ENCODE measurements at places on chromosomes 11 and 22.

GRCh38 chr11:60910281-60910687 is 3.7 kb upstream of the TMEM109 start:
- no peak for DNase-seq

DNA sequence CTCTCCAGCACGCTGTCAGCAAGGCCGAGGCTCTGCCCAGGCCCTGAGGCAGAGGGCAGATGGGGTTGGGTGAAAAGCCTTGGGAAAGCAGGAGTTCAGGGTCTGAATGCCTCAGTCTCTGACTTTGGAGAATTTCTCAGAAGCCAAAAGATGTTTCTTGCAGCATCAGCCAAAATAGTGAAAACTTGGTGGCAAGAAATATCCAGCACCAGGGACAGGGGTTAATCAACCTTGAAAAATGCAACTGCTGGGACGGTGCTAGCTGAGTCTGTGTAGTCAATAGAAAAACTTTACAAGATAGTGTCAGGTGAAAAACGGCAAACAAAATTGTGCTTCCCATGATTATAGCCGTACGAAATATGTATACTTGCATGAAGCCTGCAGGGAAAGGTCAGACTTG is 1.4 kb upstream of the ABCC8 start:
- DNase-seq = no peak

GRCh38 chr22:20001082-20001638 is 15.5 kb downstream of the ARVCF start:
- peak; percentile 2 for DNase-seq

DNA sequence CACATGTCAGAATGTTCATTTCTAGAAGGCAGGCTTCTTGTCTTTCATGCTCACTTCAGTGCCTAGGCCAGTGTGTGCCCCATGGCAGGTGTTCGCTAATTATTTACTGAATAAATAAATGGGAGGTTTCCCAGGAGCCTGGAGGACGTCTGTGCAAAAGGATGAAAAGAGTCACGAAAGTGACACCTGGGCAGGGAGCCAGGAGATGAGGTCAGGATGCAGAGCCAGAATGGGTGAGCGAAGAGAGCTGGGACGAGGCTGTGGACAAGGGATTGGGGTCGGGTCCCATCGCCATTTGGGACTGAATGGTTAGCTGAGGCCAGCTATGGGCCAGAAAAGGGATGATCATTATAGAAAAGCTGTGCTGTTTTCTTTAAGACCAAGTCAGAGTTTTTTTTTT is 560.4 kb downstream of the TBC1D22A start:
- DNase-seq = no peak

DNA sequence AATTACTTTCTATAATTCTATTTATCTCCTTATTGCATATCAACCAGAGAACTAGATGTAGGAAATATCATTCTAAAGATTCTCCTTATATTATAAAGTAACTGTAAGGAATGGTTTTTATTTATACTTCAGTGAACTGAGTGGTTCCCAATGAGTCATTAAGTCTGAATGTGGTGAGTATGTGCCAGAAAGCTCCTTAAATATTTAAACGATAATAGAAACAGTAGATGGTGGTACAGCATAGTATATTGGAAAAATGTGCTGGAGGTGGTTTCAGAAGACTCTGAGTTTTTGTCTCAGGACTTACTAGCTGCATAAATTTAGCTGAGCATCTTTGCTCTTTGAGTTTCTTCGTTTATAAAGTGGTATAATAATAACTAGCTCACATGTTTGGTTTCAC is 653.5 kb downstream of the FAM181B start:
- DNase-seq = no peak

GRCh38 chr11:126267650-126268049 is 1.0 kb downstream of the SRPRA start:
- DNase-seq = no peak

DNA sequence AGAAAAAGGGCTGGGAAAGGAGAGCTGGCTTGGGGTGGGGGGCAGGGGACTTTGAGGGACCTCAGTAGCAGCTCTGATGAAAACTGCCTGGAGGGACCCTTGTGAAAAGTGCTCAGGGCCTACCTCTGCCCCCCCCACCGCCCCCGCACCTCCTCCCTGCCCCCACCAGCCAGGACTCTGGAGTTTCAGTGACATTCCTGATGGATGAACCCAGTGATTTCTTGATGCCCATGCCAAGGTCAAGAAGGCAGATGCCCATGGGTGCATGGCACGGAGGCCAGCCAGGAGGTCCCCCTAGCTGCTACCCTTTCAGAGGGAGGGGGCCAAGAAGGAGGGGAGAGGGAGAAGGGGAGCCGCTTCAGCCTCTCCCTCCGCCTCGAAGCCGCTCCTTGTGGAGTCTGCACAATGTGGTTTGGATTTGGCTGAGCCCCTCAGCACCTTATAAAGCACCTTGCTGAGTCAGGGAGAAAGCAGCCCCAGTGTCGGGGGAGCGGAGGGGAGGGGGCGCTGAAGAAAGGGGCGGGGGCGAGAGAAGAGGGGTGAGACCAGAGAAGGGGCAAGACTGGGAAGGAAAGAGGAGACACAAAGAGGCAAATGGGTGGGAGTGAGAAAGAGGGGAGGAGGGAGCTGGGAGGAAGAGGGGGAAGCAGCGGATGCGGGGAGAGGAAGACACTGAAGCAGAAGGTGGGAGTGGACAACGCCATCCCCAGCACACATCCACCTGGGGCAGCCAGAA is 2.1 kb upstream of the CLCF1 start:
- DNase-seq = no peak

DNA sequence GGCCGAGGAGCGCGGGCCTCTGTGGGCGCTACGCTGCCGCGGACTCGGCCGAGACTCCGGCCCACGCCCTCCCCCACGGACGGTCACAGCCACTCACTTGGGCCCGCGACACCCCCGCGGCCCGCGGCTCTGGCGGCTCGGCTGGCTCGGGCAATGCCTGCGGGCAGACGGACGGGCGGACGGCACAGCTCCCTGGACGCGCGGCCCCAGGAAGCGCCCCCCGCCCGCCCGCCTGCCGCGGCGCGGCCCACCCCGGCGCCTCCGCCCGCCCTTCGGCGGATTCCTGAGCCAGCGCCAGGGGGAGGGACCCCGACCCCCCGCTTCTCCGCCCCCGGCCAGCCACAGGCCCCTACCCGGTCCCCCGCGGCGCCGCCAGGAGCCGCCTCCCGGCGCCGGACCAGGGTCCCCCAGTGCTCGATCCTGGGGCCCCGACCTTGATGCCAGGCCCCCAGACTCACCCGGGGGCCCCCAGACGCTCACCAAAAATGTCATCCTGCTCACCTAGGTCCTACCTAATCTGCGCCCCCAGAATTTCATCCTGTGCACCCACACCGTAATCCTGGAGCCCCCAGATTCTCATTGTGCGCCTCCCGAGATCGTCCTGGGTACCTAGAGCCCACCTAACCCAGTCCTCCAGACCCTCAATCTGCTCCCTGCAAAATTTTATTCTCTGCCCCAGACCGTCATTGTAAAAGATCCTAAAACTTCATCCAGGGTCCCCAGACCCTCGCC is at the start of gene EFEMP2:
EFEMP2 (minus strand) TSS at position 215 of the 732 bp plus-strand sequence. CDS start 446 bp downstream, outside the sequence.
- DNase-seq = no peak

DNA sequence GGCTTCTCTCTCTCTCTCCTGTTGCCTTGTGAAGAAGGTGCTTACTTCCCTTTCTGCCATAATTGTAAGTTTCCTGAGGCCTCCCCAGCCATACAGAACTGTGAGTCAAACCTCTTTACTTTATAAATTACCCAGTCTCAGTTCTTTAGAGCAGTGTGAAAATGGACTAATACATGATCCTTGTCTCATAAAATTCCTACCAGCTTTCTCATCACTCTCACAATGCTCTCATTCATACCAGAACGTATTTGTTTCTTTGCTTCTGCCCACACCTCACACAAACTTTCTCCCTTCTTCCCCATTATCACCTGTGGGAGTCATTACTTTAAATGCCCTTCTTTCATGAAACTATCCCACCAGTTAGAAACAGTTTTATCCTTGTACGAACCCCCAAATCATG is 62.7 kb upstream of the ARHGAP42 start:
- DNase-seq = no peak

DNA sequence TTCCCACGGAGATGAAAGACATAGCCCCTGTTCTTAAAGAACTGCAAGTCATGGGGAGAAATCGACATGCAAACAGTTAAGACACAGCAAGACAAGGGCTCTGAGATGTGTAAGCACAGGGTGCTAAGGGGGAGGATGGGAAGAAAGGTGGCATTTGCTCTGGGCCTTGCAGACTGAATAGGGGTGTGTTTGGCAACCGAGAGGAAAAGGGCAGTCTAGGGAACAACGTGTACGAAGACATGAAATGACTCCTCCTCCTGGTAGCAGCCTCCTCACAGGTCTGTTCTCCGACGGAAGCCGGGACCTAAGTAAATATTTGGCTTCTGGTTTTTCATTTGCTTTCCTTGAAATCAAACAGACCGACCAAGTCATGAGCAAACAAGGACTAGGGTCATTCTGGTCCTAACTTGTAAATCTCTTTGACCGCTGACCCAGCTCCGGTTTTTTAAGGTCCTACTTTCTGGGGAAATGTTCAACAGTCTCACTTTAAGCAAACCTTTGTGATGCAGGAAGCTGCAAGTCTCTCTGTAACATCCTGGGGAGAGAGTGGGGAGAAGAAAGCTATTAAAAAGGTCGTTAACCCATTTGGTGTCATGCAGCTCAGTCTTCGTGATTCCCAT is 19.7 kb downstream of the NNMT start:
- no peak for DNase-seq

DNA sequence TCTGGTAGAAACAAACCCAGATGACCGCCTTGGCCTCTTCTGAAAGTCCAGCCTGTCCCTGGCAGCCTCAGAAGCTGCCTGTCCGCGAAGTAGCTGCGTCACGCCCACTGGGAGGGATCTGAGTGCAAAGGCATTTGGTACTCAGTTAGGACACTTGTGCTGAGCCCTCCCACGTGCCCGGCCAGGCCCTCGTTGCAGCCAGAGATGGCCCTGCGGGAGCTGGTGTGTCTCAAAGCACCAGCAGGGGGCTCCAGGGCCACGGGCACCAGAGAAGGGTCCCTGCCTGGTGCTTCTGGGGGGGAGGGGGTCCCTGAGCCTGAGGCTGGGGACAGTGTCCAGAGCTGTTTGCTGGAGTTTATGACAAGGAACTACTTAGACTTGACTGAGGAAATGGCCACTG is 5.8 kb downstream of the SELENOO start:
- no peak for DNase-seq

Measured in Kasumi-1 (cell line).